ENCODE measurements at places on chromosomes 2 and 18. TPM values are rescaled to one million over a fixed set of nuclear protein-coding genes. Genes with fewer than 3 reads are reported as not detected.

Gene ATP8B1
- 0.15 TPM for total RNA-seq

Gene TXNDC2
- not detected for total RNA-seq

Gene MSGN1
- not detected for total RNA-seq

Gene SULT1C4
- total RNA-seq = 11.3 TPM

Gene IL1RL1
- total RNA-seq = not detected

Gene SAG
- total RNA-seq = 0.03 TPM

Gene FHL2
- 17.8 TPM for total RNA-seq

Gene CERKL
- 0.25 TPM for total RNA-seq

Gene CNDP1
- not detected for total RNA-seq

Gene DSG4
- total RNA-seq = not detected

Gene TMEM150A
- 7.2 TPM for total RNA-seq

Gene TMEM247
- not detected for total RNA-seq

Gene SDC1
- total RNA-seq = 27.5 TPM

Gene SCLY
- total RNA-seq = 35.6 TPM

Gene MEP1B
- not detected for total RNA-seq

Gene KYNU
- total RNA-seq = 0.96 TPM

Gene CNTNAP5
- total RNA-seq = not detected

Gene SCYGR1
- total RNA-seq = not detected

Gene HOXD8
- total RNA-seq = not detected

Gene CCDC195
- total RNA-seq = not detected
